Motor neuron (in vitro differentiated cells): ENCODE measurements at places on chromosomes 11 and 22.

- peak; percentile 43 for ATAC-seq
Observed at GRCh38 chr22:50272044-50272802, 2.0 kb upstream of the MAPK11 start.

DNA sequence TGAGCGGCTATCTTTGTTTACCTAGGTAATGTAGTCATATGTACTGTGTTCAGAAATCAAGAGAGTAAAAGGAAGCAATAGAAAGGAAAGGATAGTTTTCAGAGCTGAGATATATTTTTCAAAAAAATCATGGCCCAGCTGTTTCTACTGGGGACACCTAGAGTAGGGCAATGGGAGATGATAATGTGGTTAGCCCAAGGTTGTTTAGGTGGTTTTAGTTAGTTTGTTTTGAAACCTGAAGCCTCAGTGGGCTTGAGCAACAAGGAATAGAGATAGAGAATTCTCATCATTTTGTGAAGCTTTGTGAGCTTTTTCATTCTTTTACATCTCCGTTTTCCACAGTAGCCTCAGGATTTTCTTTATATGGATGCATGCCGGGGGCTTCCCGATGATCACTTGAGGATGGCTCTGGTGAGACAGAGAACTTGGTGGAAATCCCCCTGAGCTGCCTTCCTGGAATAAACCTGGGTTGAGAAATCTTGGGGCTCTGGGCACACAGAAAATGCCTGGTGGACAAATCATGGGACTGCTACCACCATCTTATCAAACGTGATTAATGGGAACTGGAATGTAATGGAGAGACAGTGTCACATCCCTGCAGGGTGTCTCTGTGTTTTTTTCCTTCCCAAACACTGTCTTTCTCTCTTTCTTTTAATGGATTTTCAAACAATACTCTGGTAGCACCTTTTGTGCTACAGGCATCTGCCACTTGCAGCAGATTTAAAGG lies 49.0 kb downstream of the ARHGAP42 start:
- ATAC-seq = no peak

- ATAC-seq = peak; percentile 13
Observed at GRCh38 chr22:38871360-38872171, 450 bp downstream of the CBX6 start.

DNA sequence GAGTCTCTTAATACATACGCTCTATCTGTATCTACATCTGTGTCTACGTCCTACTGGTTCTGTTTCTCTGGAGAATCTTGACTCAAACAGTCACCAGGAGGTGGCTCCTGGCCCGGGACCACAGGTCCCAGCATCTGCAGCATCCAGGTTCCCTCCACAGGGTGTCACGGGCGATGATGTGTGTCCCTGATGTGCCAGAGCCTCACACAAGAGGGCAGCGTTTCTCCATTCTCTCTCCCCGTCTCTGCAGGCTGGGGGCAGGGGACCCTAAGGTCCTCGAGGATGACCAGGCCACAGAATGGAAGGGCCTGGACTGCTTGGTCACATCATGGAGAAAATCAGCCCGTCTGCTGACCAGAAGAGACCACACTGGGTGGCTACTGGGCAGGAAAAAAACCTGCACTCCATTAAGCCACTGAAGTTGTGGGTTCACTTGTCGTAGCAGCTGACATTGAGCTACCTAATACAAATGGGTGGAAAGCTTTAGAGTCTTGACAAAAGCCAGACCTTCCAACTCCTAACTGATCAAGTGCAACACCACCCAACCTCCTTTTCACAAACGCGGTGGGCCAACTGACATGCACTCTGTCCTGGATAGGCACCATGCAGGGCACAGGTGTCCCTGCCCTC lies 392.5 kb downstream of the CTTN start:
- ATAC-seq = no peak

DNA sequence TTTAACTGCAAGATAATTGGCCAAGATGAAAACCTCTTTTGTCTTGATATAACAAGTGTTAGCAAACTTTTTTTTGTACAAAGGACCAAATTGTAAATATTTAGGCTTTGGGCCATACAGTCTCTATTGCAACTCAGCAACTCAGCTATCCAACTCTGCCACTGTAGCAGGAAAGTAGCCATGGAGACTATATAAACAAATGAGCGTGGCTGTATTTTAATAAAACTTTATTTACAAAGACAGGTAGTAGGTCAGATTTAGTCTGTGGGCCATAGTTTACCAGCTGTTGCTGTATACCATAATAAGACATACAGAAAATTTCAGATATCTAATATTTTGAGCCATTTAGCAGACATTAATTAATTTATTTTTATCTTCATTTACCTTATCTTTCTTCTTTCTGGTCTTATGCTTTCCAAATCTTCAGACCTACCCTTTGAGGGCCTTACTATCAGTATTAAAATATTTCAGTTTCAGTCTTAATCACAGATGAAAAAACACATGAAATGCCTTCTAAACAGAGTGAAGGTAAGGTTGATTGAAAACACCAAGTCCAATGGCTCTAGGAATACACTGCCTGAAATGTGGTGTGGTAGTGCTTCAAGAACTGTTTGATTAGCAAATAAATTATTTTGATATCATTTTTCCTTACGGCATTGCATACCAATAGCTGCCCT lies 256.9 kb upstream of the CTSC start:
- ATAC-seq = no peak

GRCh38 chr11:37409124-37409523 lies 811.1 kb upstream of the RAG2 start:
- ATAC-seq = no peak

DNA sequence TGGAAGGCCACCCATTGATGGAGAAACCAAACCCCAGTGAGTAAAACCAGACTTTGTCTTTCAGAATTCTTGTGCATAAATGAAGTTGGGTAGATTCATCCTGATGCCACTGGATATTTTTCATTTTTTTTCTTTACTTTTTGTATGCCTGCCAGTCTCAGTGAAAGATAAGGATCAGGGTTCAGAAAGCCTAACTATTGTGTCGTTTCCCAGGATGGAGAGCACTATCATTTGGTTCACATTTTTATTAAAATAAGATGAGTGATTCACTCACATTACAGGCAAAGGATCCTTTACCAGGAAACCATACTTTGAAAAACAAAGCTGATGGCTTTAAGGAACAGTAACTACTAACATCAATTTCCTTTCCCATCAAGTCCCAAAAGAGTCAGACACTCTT lies 52.0 kb downstream of the ARFGAP2 start:
- no peak for ATAC-seq

GRCh38 chr11:19229671-19230070 lies 11.1 kb downstream of the E2F8 start:
- ATAC-seq = no peak
